Activated CD4-positive, alpha-beta T cell treated with anti-CD3 and anti-CD28 coated beads for 1 hour (primary cell): ENCODE measurements at places on chromosomes 6 and 20.

- DNase-seq, result no peak
Measured at GRCh38 chr20:50915424-50915823, 15.8 kb downstream of the ADNP start.

DNA sequence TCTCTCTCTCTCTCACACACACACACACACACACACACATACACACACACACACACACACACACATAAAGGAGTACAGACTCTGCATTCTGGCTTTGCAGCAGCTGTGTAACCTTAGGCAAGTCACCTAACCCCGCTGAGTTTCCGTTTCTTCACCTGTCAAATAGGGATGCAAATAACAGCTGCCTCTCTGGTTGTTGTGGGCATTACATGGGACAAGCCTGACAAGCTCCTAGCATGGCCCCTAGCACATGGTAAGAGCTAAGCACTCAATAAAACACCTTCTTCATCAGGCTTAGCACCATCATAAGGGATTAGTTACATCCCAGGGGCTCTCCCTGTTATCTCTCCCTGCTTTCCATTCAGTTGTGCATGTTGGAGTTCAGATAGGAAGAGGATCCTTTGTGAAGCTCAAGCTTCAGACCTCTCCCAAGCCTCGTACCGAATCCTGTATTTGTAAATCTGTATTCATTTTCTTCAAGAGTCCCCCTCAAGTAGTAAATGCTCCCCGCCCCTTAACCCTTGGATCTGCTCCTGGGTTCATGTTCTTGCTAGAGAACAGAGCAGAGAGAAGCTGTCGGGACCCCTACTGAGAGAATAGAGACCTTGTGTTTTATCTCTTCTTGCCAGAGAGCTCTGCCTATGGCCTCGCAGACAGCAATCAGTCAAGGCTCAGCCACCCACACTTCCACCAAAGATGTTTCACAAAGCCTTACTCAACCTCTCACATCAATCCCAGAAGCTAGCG, 2.2 kb downstream of the SLC13A3 start:
- DNase-seq, result no peak

DNA sequence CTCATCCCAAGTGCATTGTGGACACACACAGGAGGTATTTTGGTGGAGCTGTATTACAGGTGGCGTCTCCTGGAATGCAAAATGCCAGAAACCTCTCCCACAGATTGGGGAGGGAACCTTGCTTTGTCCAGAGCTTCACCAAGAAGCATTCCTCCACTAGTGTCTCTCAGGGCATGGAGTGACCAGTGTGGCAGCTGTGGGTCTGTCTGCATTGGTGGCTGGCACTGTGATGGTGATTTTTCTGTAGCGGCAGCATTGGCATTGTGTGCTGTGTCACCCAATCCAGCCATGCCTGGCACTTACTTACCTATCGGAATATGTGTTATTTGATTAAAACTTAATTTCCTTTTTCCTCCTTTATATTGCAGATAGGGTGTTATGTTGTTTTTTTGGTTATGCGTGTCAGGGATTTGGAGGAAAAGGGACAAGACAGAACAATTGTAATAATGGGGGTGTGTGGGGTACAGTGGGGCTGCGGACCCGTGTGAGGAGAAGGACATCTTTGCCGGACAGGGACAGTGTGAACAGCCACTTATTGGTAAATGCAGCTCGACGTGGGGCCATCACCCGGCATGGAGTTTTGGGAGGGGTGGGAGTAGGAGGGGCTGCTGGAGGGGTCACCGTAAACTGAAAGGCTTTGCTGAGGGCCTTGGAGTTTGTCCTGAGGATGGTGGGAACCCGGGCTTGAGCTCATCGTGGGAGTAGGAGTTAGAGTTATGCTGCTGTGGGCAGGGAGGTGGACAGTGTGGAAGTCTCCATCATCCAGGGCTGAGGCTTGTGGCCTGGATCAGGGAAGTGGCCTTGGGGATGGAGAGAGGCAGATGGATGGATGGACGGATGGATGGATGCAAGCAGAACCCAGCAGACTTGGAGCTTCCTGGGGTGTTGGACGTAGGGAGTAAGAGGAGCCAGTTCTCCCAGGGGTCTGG, 105.0 kb downstream of the SYCP2 start:
- no peak for DNase-seq

DNA sequence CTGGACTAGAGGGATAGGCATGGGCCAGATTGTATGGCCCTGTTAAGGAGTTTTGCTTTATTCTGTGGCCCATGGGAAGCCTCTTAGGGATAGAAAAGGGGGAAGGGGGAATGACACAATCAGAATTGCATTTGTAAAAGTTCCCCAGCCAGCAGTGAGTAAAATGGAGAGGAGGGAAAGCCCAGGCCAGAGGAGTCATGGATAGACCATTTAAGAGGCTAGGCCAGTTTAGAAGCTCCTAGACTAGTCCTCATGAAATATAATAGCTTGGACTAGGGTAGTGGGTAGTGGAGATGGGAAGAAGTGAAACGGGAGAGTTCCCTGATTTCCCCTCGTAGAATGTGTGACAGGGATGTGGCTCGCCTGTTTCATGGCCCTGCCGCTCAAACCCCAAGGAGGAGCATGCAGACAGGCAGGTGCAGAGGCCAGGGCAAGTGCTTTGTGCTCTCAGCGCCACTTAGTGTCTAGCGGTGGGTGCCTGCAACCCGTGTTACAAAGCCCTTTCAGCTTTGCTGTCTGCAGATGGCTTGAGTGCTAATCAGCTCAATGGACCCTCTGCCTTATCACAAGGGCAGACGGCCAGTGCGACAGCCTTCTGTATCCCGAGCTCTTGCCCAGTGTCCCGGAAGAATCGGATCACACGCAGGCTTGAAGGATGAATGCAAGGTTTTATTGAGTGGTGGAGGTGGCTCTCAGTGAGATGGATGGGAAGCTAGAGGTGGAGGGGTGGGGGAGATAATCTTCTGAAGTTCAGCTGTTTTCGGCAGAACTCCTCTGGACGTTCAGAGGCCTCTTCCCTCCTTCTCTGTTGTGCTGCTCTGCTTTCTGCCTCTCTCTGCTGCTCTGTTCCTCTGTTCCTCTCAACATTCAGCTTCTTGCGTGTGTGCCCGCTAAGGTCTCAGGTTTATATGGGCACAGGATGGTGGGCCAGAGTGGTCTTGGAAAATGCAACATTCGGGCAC, 141.1 kb downstream of the CEP57L1 start:
- DNase-seq, result peak; percentile 13

GRCh38 chr20:35295674-35296073, 3.4 kb upstream of the FAM83C start:
- no peak for DNase-seq

GRCh38 chr6:15557174-15557573, 105.7 kb downstream of the DTNBP1 start:
- no peak for DNase-seq

DNA sequence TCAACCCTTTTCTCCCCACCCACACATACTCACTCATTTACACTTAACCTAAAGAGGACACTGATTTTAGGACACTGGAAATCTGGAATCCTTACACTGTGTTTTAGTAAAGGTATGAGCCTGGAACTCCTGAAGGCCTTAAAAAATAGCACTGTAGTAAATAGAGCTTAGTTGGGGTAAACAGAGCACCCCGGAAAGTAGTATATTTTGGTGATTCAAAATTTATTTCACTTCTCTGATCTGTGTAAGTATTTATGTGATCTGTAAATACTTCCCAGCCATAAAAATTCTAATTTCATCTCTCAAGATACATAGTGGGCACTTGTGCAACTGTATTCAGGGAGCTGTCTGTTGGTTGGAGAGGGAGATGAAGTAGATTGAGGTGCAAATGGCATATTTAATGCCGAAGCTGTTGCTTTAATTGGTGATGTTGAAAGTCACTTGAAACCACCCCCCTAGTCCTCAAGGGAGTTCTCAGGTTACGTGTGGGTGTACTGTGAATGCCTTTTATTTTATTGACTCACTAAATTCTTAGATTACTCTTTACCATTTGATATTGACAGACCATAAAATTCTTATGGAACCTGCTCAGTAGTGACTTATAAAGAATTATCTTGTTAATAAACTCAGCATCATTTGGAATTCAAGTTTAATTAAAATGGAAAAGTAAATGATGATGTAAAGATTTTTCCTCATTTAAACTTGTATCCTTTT, 154.9 kb downstream of the SOX4 start:
- DNase-seq, result no peak

GRCh38 chr6:148491638-148492251, 149.1 kb downstream of the SASH1 start:
- no peak for DNase-seq

- no peak for DNase-seq
Measured at GRCh38 chr6:38827024-38827423, 111.9 kb downstream of the DNAH8 start.

- DNase-seq, result no peak
Measured at GRCh38 chr6:5622276-5623005, 361.1 kb downstream of the FARS2 start.

DNA sequence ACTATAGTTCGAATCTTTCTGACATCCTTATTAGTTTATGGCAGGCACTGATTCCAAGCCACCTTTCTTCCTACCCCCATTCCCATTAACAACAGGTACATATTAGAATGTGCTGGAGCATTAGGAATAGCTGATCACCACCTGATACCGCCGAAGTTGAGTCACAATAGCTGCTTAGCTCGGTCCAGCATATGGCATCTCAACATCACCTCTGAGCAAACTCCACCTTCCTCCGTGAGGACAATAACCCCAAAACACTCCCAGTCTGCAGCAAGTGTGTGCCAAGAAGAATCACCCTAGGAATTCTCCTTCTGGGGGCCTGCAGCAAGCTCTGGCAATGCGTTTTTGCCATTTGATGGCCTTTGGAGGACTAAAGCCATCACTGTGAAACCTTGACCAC, 8.7 kb downstream of the PMEPA1 start:
- DNase-seq, result no peak

DNA sequence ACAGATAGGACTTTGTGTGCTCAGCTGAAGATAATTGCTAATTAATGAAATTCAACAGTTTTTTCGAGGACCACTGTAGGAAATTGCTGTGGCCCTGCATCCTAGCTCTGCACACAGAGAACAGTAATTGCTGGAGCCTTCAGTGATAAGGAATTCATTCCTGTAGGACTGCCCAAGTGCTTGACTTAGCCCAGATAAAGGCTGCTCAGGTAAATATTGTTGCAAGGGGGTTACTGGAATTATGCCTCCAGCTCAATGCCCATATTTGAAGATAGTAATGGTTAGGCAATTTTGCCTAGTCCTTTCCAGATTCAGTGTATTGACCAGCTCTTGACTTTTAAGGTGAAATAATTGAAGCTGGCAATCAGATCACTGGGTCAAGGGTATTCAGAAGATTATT, 122.9 kb downstream of the SLC24A3 start:
- DNase-seq, result no peak

GRCh38 chr6:170108890-170109587, 181.8 kb downstream of the DLL1 start:
- peak; percentile 1 for DNase-seq

- DNase-seq, result no peak
Measured at GRCh38 chr6:168239044-168239773, 80.4 kb downstream of the DACT2 start.

GRCh38 chr20:62832212-62832922, 15.5 kb downstream of the COL9A3 start:
- no peak for DNase-seq

- DNase-seq, result no peak
Measured at GRCh38 chr6:18676548-18676947, 289.4 kb downstream of the RNF144B start.

DNA sequence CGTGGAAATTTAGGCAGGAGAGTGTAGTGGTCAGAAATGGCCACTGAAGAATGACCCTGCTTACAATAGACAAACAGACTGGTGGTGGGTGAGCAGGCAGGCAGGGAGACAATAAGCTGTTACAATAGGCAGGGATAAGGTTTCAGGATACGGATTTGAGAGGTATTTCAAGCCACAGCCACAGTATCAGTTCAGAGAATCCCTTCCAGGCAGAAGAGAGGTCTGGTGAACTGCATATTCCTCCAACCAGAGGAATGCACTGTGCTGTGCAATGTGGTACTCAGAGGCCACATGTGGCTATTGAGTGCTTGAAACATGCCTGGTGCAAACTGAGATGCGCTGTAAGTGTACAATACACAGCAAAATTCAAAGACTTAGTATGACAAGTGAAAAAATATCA, 20.6 kb downstream of the RMND1 start:
- no peak for DNase-seq

DNA sequence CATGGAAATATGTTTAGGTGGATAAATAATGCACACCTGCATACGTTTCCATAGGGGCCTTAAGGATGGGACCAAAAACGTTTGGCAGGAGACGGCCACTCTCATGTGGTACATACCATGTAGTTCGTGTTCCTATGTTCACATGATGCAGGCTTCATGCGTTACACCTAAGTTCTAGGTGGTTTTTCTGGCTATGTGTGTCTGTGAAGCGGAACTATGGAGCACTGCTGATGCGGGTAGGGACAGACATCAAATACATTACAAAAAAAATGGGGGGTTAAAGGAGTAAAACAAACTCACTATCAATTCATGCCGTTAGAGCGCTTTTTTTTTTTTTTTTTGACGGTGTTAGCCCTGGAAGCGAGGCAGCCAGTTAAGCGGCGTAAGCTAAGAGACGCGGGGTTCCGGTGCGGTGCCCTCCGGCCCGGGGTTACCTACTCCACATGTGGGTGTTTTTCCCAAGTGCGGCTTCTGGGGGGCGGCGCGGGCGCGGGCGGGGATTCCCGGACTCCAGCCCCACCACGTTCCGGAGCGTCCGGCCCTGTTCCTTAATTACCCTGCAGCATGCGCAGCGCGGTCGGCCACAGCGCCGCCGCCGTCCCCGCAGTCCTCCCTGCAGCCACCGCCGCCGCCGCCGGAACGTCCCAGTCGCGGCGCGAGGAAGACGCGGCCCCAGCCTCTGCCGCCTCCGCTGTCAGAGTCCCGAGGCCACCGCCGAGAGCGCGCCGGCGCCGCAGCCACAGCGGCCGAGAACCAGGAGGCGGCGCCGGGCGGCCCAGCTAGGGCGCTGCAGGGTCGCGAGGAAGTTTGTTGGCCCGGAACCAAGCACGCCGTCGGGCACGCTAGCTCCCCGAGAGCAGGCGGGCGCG, 648 bp downstream of the COL19A1 start:
- peak; percentile 43 for DNase-seq

GRCh38 chr20:61765081-61765870, 300.4 kb downstream of the TAF4 start:
- no peak for DNase-seq

GRCh38 chr6:150409576-150410066, 40.8 kb downstream of the IYD start:
- DNase-seq, result no peak
